ENCODE measurements at places on chromosomes 4 and X. TPM values are rescaled to one million over a fixed set of nuclear protein-coding genes. Genes with fewer than 3 reads are reported as not detected.
A peak's percentile ranks its signal among the peaks of the same experiment; 100 is the strongest.

Gene IL1RAPL1
- 2.1 TPM for total RNA-seq

GRCh38 chr4:184805462-184806228 lies 20.1 kb downstream of the ACSL1 start:
- H3K4me3 ChIP-seq, result no peak overlapping the region
- no peaks in the 10 kb centered on the region for H3K27me3 ChIP-seq
- no peak for DNase-seq
- H3K36me3 ChIP-seq, result no peaks in the 10 kb centered on the region
- peaks cover 47% of the 10 kb centered on the region for H3K4me1 ChIP-seq
- no peak overlapping the region for H3K27ac ChIP-seq

DNA sequence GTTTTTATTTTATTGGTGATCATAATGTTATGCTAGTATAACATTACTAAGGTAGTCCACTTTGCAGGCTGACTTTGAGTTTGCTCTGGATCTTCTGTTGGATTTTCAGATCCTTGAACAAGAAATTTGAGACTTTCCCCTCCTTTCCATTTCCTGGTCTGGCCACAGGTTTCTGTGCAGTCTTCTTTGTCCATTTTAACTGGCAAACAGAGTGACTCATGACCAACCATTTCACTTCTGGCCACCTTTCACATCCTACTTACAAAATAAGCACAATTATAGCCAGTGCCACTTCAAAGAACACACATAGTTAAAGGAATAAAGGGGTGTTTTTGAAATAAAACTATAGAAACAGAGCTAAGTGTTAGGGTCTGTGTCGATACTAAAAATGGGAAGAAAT lies 8.4 kb downstream of the ANK2 start:
- no peaks in the 10 kb centered on the region for H3K36me3 ChIP-seq
- no peaks in the 10 kb centered on the region for H3K27me3 ChIP-seq

Gene TMSB15A
- total RNA-seq, result 0.99 TPM

GRCh38 chr4:80422727-80423404 lies 87.3 kb downstream of the CFAP299 start:
- no peak for DNase-seq
- H3K4me3 ChIP-seq, result no peak overlapping the region
- no peaks in the 10 kb centered on the region for H3K27me3 ChIP-seq
- no peaks in the 10 kb centered on the region for H3K36me3 ChIP-seq

DNA sequence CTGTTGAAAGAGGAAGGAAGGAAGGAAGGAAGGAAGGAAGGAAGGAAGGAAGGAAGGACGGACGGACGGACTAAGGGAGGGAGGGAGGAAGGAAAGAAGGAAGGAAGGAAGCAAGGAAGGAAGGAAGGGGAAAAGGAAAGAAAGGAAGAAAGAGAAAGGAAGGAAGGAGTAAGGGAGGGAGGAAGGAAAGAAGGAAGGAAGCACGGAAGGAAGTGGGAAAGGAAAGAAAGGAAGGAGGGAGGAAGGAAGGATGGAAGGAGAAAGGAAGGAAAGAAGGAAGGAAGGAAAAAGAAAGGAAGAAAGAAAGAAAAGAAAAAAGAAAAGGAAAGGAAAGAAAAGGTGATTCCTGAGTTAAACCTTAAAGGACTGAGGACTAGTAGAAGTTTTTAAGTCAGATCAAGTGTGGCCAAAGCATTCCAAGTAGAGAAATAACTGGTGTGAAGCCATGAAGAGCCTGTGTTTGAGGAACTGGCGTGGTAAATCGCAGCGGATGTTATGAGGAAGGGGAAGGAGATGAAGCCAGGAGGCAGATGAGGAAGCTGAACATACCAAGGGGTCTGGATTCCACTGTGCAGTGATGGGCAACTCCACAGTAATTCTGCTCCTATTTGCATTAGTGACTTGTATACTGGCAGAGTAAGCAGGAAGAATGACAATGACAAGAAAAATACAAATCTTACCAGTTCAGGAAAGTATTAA lies 163.5 kb downstream of the MGST2 start:
- H3K4me1 ChIP-seq, result no peaks in the 10 kb centered on the region
- H3K36me3 ChIP-seq, result no peaks in the 10 kb centered on the region
- H3K27me3 ChIP-seq, result no peaks in the 10 kb centered on the region
- H3K4me3 ChIP-seq, result no peak overlapping the region
- DNase-seq, result no peak

Gene CPZ
- 1.8 TPM for total RNA-seq

Gene SMC1A
- 32.9 TPM for total RNA-seq

Gene SLC25A5
- total RNA-seq, result 354 TPM

Gene SPANXB1
- not detected for total RNA-seq

Gene NLRP2B
- total RNA-seq, result 0.28 TPM

- H3K4me1 ChIP-seq, result peaks cover 14% of the 10 kb centered on the region
- H3K4me3 ChIP-seq, result no peak overlapping the region
- no peaks in the 10 kb centered on the region for H3K27me3 ChIP-seq
- H3K36me3 ChIP-seq, result no peaks in the 10 kb centered on the region
- DNase-seq, result no peak
Measured at GRCh38 chr4:170001011-170001744, 25.0 kb downstream of the MFAP3L start.

DNA sequence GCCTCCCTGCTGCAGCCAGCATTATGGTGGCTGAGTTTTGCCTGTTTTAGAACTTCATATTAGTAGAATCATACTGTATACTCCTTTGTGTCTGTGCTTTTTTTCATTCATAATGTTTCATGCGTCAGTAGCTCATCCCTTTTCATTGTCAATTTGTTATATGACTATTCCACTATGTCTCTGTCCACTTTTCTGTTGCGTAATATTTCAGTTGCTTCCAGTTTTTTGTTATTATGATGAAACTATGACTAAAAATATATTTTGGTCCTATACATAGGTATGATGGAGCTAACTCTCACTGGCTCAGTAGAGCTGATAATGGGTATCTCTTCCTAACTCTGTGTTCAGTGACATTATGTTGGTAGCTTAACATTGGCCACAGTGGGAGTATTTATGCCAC lies 48.3 kb downstream of the DMP1 start:
- H3K4me3 ChIP-seq, result no peak overlapping the region
- no peaks in the 10 kb centered on the region for H3K4me1 ChIP-seq
- no peak for DNase-seq
- H3K27me3 ChIP-seq, result no peaks in the 10 kb centered on the region
- H3K36me3 ChIP-seq, result no peaks in the 10 kb centered on the region

Gene HTATSF1
- 47.1 TPM for total RNA-seq

GRCh38 chrX:119147486-119147885 lies 19.9 kb upstream of the KIAA1210 start:
- no peak overlapping the region for H3K27ac ChIP-seq
- no peaks in the 10 kb centered on the region for H3K36me3 ChIP-seq
- DNase-seq, result no peak

DNA sequence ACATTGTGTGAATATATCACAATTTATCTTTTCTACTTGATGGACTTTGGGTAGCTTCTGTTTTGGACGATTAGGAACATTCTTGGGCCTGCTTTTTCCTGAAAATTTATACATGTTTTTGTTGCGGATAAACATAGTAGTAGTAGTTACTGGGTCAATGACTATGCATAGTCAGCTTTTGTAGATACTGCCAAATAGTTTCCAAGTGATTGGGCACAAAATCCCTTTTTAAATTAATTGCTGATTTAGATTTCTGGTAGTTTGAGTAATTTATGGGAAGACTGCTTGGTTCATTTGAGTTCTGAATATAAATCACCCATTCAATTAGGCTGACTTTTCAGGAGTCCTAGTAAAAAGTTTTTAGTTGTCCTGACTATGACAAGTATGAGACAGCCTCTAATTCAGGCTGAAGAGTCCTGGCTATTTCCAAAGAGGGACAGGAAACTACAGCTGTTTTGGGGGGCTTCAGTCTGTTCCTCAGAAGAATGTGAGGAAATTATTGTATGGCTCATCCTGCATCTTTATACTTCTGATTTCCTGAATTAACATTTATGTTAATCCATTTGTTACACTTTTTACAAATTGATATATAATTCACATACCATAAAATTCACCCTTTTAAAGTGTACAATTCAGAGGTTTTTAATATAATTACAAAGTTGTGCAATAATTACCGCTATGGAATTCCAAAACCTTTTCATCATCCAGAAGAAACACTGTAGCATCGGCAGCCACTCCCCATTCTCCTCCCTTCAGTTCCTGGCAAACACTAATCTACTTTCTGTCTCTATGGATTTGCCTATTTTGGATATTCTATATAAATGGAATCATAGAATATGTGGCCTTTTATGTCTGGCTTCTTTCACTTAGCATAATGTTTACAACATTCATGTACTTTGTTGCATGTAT lies 14.2 kb downstream of the LRP2BP start:
- H3K4me1 ChIP-seq, result no peaks in the 10 kb centered on the region
- DNase-seq, result no peak
- H3K27ac ChIP-seq, result no peak overlapping the region
- no peaks in the 10 kb centered on the region for H3K27me3 ChIP-seq
- H3K36me3 ChIP-seq, result no peaks in the 10 kb centered on the region
- no peak overlapping the region for H3K4me3 ChIP-seq

DNA sequence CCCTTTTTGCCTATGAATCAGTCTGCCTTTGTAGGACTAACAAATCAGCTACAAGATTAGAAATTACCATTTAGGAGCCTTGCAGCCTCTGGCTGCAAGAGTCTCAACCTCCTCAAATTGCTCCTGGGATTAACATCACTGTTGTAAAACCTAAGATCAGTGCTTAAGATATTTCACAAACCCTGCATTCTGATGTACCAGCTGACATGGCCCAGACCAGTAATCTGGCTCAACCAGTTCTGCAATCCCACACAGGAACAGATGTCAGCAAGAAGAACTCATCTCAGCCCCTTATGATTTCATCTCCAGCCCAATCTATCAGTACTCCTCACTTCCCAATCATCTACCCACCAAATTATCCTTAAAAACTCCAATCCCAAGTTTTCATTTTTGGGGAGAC lies 32.5 kb upstream of the AADAT start:
- H3K4me1 ChIP-seq, result no peaks in the 10 kb centered on the region
- H3K36me3 ChIP-seq, result no peaks in the 10 kb centered on the region
- no peak overlapping the region for H3K27ac ChIP-seq
- DNase-seq, result no peak

Gene AWAT2
- total RNA-seq, result not detected

DNA sequence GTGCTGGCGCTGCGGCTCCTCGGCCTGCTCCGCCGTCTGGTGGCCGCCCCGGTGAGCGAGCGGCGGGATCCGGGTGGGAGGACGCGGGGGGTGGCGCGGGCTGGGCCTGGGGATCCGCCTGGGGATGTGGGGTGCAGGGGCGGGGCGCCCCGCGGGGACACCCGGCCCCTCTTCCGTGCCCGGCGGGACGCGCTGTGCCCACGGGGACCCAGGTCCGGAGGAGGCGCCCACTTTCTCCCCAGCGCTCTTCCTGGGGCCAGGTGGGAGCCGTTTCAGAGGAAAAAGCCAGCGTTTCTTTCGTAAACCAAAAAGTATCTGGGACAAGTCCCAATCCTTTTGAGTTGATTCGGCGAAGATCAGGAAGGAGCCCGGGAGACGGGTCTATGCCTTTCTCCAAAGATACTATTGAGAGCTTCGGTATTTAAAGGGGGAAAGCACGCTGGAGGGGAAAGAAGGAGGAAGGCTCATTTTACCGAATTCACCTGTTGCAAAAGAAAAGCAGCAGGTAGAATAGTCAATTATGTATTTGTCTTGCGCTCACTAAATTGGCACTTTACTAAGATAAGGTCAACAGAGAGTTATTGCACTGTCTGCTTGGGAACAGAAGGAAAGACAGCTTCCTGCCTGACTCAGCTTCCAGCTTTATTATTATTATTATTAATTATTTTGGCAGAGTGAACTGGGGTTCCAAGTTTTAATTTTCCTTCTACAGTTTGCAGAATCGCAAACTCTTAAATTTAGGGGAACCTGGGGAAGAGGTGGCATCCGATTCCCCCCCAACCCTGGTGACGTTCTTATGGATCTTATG lies 81.5 kb upstream of the CD99 start:
- H3K36me3 ChIP-seq, result no peaks in the 10 kb centered on the region
- DNase-seq, result peak; percentile 64
- no peaks in the 10 kb centered on the region for H3K27me3 ChIP-seq

GRCh38 chr4:94814237-94814636 lies 56.5 kb downstream of the BMPR1B start:
- H3K27ac ChIP-seq, result no peak overlapping the region
- no peaks in the 10 kb centered on the region for H3K4me1 ChIP-seq
- H3K27me3 ChIP-seq, result no peaks in the 10 kb centered on the region

Gene XK
- 27.0 TPM for total RNA-seq

Gene SMR3B
- total RNA-seq, result not detected

Gene SERTM2
- total RNA-seq, result 4.1 TPM

Gene ARHGAP10
- total RNA-seq, result 148 TPM

Gene CCDC120
- 1.3 TPM for total RNA-seq

Gene ATOH1
- total RNA-seq, result not detected

Gene NALF2
- total RNA-seq, result not detected

Gene PFKFB1
- total RNA-seq, result 0.49 TPM

Gene UNC5C
- total RNA-seq, result 3.1 TPM

GRCh38 chr4:38904090-38904666 lies 36.6 kb downstream of the FAM114A1 start:
- DNase-seq, result no peak
- peaks cover 9% of the 10 kb centered on the region for H3K4me1 ChIP-seq
- no peaks in the 10 kb centered on the region for H3K27me3 ChIP-seq
- peak overlapping the region; percentile 54 for H3K27ac ChIP-seq

DNA sequence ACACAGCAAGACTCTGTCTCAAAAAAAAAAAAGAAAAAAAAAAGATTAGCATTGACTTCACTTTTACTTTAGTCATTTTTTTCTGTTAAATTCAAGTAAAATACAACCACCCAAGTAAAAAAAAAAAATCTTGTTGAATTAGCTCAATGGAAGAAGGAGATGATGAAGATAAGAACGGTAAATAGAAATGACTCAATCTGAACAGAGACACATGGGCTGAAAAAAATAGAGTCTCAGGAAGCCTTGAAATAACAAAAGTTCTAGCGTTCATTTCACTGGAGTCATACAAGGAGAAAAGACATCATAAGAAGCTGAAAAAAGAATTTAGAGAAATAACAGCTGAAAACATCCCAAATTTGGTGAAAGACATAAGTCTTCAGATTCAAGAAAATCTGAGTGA lies 75.5 kb downstream of the CASP3 start:
- H3K4me3 ChIP-seq, result no peak overlapping the region
- DNase-seq, result no peak
- H3K27ac ChIP-seq, result no peak overlapping the region

GRCh38 chr4:47469951-47470350 lies 6.4 kb upstream of the COMMD8 start:
- no peaks in the 10 kb centered on the region for H3K36me3 ChIP-seq
- no peaks in the 10 kb centered on the region for H3K27me3 ChIP-seq
- H3K4me1 ChIP-seq, result no peaks in the 10 kb centered on the region
- no peak overlapping the region for H3K27ac ChIP-seq

GRCh38 chrX:63993936-63994335 lies 208.9 kb upstream of the ARHGEF9 start:
- H3K4me1 ChIP-seq, result no peaks in the 10 kb centered on the region
- no peak overlapping the region for H3K4me3 ChIP-seq
- no peaks in the 10 kb centered on the region for H3K36me3 ChIP-seq

Gene MGAT4D
- not detected for total RNA-seq

DNA sequence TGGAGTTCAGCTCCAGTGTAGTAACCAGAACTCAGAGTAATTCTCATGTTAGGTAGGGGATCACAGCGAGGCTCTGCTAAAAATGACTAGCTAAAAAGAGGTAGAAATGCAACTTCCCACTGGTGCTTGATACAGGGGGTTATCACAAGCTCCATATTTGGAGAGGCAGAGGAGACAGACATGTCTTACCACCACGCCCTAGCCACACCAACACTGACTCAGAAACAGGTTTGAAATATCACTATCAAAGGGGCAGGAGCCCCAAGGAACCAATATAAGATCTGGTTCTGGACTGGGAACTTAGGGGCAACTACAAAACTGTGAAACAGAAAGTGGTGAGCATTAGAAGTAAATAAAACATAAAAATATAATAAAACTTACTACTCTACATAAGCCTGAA lies 62.9 kb downstream of the IQCM start:
- DNase-seq, result no peak
- H3K4me1 ChIP-seq, result no peaks in the 10 kb centered on the region
- H3K27ac ChIP-seq, result no peak overlapping the region
- no peaks in the 10 kb centered on the region for H3K36me3 ChIP-seq
- no peaks in the 10 kb centered on the region for H3K27me3 ChIP-seq

All from sigmoid colon (tissue), 7 donors.